CD4-positive, alpha-beta T cell treated with Interleukin-6 at 100 ng/mL for 8 hours (primary cell): ENCODE measurements at places on chromosomes 5 and 9.

DNA sequence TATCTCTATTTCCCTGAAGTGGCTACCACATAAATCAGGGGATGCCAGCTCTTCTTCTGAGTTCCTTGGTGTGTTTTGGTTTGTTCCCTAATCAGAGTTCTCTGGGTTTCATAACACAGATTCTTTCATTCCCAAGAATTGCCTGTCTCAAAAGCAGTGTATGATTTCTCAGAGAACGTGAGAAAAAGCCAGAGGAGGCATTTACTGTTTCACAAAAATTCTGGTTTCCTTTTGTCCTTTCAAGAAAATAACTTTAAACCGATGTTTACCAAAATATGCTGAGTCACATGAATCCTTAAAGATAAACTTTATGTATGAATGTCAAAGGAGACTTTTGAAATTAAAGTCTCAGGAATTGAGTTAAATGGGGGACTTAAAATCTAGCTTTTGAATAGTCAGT, 314.3 kb downstream of the EBF1 start:
- no peak for DNase-seq

DNA sequence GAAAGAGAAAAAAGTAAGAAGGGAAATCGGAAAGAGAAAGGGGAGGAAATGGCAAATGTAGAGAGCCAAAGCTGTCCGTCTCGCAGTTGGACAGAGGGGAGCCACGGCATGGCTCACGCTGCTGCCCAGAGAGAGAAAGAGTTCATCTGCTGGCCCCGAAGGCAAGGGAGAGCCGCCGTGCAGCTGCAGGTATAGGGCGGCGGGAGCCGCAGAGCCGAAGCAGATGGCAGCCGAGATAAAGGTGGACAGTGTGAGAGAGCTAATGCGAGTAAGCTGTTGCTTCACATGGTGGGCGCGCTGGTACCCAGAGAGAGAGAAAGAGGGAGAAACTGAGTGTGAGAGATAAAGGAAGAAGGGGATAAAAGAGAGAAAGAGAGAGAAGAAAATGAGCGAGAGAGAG, 188.4 kb upstream of the PPP1R26 start:
- no peak for DNase-seq

DNA sequence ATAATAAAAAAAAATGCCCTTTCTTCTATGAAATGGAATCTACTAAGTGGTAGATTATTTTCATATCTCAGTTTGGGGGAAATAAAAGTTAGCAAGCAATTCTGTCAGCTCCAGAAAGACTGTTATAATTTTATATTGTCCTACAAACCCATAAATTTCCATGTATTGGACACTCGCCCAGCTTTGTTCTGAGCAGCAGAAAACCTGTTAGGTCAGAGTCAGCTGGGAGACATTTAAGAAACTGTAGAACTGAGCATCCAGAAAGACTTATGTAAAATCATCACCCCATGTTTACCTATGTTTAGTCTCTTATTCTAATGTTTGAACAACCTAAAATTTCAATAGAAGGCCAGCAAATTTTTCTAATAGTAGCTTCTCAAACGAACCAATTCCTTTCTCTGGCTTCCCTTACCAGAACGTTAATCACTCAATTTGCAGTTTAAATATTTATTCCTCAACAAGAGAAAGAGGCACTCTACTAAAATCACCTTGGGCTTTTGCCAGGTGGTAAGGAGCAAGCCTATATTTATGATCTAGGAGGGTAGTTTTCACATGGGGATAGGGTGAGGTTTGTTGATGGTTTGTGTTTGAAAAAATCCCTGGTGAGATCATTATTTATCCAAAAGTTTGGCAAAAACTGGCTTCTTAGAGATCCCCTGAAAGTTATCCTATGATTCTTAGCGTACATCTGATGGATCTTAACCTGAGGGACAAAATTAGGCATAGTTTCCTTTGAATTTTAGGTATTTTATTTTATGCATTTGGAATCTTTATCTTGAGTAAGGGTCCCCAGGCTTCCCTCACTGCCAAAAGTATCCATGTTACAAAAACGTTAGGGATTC, 34.4 kb downstream of the MACROH2A1 start:
- DNase-seq = no peak

GRCh38 chr5:111830333-111830732, 73.3 kb upstream of the NREP start:
- no peak for DNase-seq

GRCh38 chr5:173736923-173737412, 120.5 kb upstream of the BOD1 start:
- no peak for DNase-seq
